CD4-positive, alpha-beta memory T cell (primary cell): ENCODE measurements at places on chromosomes 5 and 9. TPM values are rescaled to one million over a fixed set of nuclear protein-coding genes. Genes with fewer than 3 reads are reported as not detected.

DNA sequence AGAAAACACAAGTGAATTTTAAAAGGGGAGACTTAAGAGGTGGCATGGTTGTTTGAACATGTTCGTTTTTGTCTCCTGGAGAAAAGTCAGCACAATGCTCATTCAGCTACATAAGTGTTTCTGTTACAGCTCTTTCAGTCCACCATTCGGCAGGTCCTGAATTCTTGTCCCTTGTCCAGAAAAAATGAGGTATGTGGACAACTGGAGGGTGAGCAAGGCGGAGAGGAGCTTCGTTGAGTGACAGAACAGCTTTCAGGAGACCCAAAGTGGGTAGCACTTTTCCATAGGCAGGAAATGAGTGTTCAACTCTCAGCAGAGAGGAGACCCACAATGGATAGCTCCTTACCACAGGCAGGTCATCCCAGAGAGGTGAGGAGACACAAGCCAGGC is 4.9 kb downstream of the PDCD1LG2 start:
- no peak for DNase-seq

- DNase-seq, result no peak
Observed at GRCh38 chr5:10977011-10977410, 216.0 kb upstream of the DAP start.

DNA sequence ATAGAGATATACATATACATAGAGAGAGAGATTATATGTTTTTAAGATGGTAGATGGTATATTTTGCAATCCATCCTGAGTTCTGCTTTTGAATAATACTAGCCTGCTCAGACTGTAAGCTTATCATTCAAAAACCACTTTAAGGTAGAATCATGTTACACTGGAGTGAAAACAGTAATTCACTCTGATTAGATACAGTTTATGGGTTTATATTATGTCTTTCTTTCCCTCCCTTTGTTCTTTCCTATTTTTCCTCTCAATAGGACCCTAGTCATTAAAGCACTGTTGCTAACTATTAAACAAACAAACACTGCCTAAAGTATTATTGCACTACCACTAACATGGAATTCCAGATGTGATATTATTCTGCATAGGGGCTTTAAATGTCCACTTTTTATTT is 202.0 kb downstream of the ADAMTSL1 start:
- DNase-seq, result no peak

DNA sequence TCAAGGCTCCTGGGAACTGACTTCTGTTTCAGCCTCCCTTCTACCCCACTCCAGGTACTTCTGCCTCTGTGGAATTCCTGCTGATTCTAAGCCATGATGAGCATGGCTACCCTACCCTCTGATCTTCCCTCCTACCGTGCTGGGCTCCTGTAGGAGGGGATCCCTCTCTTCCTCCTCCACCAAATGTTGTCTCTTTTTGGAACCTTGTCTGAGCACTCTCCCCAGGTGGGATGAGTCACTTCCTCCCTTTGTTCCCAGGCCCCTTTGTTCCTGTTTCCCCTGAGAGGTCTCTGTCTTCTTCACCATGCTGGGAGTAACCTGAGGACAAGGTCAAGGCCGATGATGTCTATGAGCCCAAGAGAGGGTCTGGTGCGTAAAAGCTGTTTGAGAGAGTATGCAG is 213.2 kb downstream of the GABBR2 start:
- no peak for DNase-seq

IFNA13 gene
- total RNA-seq, result not detected

OR1J2 gene
- total RNA-seq, result not detected

ARHGEF37 gene
- total RNA-seq, result 1.3 TPM

ANKRD18A gene
- total RNA-seq, result 14.3 TPM
